ENCODE measurements at places on chromosomes 3 and 15.

DNA sequence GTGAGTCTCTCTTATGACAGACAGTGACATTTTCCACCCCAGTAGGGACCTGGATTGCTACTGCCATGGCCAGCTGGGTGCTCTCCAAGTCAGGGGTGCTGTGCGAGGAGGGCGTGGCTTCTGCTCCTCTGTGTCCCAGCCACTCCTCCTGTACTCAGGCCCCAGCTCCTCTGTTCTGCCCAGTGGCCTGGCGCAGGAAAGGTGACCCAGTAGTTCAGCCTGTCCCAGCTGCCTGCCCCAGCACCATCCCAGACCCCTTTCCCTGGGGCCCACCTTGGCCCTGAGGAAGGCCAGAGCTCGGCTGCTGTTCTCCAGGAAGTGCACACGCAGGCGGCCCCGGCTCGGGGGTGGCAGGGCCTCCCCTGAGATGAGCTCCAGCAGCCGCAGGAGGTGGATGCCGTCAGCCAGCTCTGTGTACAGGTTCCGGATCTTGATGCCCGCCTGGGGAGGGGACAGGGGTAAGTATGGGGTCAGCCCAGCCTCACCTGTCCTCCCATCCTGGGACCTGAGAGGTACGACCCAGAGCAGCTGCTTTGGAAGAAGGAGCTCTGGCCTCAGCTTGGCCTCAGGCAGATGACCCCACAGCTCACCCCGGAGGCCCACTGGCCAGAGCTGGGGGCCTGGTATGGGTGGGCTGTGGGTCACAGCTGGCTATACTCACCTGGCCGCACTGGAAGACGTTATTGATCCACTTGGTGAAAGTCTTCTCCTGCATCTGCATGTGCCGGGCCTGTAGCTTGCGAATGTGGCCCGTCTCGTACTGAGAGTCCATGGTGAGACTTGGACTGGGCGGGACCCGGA lies 1.0 kb downstream of the SPTBN5 start:
- DNase-seq, result no peak

DNA sequence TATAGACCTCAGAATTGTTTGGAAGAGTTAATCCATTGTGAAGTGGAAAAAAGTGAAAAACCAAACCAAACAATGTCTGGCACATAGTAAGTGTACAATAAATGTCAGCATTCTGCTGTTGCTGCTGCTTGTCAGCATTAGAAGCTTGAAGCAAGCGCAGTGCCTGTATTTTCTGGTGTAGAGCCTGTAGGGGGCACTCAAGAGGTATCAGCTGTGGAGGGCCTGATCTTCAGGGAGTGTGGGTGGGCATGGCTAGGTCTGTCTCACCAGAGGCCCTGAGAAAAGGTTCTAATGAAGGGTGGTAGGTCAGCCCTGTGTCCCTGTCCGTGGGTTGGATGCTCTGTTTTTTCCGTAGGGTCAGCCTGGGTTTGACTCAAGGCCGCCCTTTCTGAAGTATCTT lies 3.6 kb downstream of the ADAMTSL3 start:
- DNase-seq, result no peak

DNA sequence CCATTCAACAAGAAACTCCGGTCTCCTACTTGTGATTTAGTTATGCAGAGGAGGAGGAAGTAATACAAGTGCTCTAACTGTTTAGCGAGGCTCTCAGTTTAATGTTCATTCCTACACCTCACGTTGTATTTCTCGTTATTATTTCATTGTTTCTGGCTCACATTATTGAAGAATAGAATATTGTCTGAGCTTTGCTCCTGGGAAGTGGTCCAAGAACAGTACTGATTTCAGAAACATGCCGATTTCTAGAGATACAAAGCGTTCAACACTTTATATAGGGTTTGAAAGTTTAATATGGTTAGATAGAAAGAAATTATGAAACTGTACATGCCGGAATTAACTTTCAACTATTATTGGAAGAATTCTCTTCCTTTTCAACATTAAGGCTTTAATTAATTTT lies 1145.5 kb downstream of the TBL1XR1 start:
- DNase-seq, result no peak

DNA sequence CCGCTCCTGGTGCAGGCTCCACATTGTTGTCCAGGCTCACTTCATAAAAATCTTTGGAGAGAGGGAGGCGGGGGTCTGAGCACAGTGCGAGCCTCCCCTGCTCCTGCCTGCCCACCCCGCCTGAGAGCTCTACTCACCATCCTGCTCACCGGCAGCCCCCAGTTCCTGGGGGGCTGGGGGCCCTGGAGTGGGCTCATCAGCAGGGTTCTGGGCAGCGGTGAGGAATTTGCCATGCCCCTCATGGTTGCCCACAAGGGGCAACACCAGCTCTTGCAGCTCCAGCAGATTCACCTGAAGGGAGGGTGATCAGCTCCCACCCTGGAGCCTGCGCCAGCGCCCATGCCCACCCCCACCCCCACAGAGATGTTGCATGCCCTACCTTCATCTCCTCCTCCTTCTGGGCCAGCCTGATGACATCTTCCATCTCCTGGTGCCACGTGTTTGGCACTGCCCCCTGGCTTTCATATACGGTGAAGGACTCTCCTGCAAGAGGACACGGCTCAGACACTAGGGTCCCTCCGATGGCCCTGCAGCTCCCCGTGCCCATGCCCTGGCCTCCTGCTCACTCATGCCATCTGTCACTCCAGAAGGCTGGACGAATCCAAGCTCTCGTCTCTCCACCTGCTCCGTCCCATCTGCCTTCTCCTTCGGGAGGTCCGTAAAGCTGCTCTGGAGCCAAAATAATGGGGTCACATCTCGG lies 162.1 kb downstream of the TBC1D2B start:
- DNase-seq, result peak; percentile 22

DNA sequence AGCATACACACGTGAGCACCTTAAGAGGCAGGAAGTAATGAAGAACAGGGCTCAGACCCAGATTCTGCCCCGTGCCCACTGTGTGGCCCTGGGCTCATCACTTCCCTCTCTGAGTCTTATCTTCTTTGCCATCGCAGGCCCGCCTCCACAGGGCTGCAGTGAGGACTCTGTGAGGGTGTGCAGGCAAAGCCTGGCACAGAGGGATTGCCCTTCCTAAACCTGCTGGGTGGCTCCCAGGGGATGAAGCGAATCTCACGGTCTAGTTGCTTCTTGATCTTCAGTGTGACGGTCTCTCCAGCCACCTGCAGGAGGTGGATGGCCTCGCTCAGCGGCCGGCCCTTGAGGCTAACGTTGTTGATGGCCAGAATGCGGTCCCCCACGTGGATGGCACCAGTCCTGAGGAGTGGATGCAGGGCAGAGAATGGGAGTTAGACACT lies 32.8 kb downstream of the GRIP2 start:
- no peak for DNase-seq

- no peak for DNase-seq
Measured at GRCh38 chr3:63980019-63980418, 43.3 kb downstream of the PSMD6 start.

DNA sequence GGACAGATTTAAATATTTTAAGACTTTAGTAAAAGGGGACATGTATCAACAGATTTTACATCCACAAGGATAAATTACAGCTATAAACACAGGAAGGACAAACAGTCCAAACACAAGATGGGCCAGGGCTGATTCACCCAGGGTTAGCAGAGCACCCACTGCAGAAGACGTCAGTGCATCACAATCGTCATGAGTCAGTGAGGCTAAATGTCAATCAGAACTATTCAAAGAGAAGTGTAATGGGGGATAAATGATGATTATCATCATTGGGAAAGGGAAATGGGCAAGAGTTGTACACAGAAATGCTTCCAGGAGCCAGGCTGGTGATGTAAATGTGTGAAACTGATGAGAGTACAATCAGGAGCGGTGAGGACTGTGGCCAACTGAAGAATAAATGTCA lies 226.8 kb downstream of the PLCL2 start:
- DNase-seq, result no peak

- DNase-seq, result no peak
Measured at GRCh38 chr15:48177383-48177765, 721 bp downstream of the MYEF2 start.

GRCh38 chr3:175325440-175325839 lies 466.3 kb downstream of the NAALADL2 start:
- no peak for DNase-seq

GRCh38 chr3:50365080-50365841 lies 5.9 kb upstream of the TMEM115 start:
- DNase-seq, result peak; percentile 93

- no peak for DNase-seq
Measured at GRCh38 chr3:139340784-139341183, 3.0 kb upstream of the MRPS22 start.
